T-cell (primary cell): ENCODE measurements at places on chromosomes 13 and 19.

DNA sequence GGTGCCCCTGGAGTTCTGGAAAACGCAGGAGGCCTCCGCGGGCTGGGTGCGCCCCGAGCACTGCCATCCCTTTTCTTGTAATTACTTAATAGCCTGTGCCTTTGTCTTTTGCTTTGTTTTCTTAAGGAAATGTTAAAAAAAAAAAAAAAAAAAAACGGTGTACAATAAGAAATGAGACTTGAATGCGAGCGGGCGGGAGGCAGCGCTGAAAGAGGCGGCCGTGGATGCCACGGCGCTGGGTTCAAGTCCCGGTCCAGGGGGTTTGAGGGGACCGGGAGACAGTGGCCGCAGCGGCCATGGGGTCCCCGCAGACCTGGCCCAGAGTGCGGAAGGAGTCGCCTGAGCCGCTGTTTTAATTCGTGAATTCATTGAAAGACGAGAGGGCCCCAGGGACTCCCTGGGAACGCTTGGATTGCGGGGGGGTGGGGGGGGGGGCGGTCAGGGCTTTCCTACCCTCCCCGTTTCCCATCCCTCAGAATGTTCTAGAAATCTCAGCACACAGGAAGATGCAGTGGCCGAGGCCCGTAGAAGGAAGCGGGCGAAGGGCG lies 349.2 kb upstream of the ARGLU1 start:
- H3K27ac ChIP-seq: no peak overlapping the region
- H3K4me1 ChIP-seq: peaks cover 12% of the 10 kb centered on the region
- no peak for DNase-seq
- H3K36me3 ChIP-seq: no peaks in the 10 kb centered on the region
- no peaks in the 10 kb centered on the region for H3K27me3 ChIP-seq

DNA sequence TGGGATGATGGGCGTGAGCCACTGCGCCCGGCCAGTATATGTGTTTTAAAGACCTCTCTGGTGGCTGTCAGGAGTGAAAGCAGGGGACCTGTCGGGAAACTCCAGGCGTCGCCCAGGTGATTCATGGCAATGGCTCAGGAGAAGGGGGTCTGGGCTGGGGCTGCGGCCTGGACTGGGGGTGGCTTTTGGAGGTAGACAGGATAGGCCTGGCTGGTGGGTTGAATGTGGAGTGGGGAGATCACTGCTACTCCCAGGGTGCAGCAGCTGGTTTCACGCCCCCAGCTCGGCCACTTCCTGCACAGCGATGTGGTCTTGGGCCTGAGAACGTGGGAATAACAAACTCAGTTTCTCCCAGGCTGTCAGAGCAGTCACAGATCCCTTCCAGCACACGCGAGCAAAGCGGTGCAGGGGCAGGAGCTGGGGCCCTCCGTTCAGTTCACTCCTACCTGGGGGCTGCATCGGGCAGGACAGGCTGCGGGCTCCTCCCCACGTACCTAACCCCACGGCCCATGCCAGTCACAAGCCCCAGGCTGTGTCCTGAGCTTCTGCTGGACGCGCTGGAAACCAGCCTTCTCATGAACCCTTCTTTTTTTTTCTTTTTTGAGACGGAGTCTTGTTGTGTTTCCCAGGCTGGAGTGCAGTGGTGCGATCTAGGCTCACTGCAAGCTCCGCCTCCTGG lies 18.9 kb downstream of the KDM4B start:
- H3K27ac ChIP-seq: no peak overlapping the region
- DNase-seq: no peak
- no peaks in the 10 kb centered on the region for H3K4me1 ChIP-seq

DNA sequence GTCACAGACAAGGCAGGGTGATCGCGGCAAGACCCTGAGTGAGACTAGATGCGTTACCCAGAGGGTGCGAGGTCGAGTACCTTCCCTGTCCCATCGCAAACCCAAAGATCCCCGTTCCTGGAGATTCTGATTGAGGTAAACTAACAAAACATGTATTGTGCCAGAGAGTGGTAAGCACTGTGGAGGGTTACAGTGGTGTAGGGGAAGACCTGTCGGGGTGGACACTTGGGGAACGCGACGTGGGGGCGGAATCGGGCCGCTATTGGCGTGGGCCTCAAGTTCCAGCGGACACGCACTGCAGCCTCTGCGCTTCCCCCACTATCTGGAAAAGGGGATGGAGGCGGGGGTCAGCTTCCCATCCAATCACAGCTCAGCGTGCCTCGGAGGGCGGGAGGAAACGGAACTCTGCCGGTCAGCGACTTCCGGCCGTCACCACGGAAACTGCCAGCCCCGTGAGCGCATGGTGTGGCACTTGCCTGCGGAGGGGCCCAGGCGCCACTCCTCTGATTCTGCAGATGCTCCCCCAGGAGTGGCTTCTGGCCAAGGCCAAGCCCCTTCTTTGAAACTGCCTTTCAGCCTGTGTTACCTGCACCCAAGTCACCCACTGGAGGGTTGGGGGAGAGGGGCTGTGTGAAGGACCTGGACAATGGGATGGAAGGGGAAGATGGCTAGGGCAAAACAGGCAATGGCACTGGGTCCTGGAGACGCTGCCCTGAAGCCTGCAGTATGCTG lies 1.0 kb upstream of the UBE2M start:
- H3K27ac ChIP-seq: peak overlapping the region; percentile 91
- DNase-seq: no peak
- H3K27me3 ChIP-seq: peaks cover 4% of the 10 kb centered on the region
- H3K4me1 ChIP-seq: peaks cover 79% of the 10 kb centered on the region
- H3K36me3 ChIP-seq: peaks cover 16% of the 10 kb centered on the region
- H3K4me3 ChIP-seq: peak overlapping the region; percentile 74

DNA sequence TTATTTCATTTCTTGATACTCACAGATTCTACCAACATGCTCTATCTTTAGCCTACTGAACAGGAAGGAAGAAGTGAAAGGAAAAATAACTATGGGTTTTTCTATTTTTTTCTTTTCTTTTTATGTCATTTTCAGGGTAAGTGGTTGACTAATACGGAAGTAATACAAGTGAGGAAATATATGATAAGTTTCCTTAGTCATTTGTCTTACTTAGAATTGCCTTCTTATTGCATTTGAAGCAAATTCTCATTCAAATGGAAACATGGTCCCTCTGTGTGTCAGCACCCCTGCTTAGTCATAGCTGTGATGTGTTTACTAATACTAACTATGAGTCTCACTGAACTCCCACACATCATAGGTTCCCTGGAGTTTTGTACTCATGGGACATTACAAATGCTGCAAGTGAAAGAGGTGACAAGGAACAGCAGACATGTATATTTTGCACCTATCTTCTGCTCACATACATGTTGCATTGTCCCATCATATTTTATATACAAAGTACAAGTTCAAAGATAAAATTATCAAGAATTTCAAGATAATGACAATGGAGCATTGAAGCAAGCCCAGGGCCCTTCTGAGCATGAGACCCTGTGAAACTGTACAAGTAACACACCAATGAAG lies 60.1 kb downstream of the DCT start:
- H3K4me3 ChIP-seq: no peak overlapping the region
- H3K27ac ChIP-seq: no peak overlapping the region
- DNase-seq: no peak
- H3K27me3 ChIP-seq: peaks cover 3% of the 10 kb centered on the region
- H3K36me3 ChIP-seq: no peaks in the 10 kb centered on the region

DNA sequence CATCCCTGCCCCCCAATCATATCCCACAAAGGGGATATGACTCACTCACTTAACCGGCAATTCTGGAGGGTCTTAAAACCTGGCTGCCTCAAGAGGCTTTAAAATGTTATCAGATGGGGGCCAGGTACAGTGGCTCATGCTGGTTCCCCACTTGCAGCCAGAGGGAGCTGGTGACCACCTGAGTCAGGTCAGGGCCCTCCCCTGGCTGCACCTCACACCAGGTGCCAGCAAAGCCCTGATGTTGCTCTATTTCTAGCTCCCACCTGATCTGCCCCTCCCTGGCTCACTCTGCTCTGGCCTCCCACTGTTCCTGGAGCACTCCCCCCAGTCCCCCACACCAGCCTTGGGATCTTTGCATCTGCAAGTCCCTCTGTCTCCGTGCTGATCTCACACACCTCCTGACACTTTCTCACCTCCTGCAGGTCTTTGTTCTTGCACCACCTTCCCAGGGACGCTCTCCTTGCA lies 14.2 kb downstream of the HPN start:
- H3K4me1 ChIP-seq: no peaks in the 10 kb centered on the region
- H3K27ac ChIP-seq: no peak overlapping the region
- H3K36me3 ChIP-seq: no peaks in the 10 kb centered on the region
- no peak overlapping the region for H3K4me3 ChIP-seq

- no peak overlapping the region for H3K4me3 ChIP-seq
- H3K4me1 ChIP-seq: no peaks in the 10 kb centered on the region
- no peaks in the 10 kb centered on the region for H3K36me3 ChIP-seq
- no peak overlapping the region for H3K27ac ChIP-seq
Measured at GRCh38 chr19:47891622-47891922, 5.5 kb upstream of the SULT2A1 start.

- H3K4me3 ChIP-seq: no peak overlapping the region
- H3K36me3 ChIP-seq: no peaks in the 10 kb centered on the region
- no peak for DNase-seq
- no peaks in the 10 kb centered on the region for H3K4me1 ChIP-seq
- H3K27ac ChIP-seq: no peak overlapping the region
Measured at GRCh38 chr13:36129539-36129938, 1.6 kb downstream of the DCLK1 start.

DNA sequence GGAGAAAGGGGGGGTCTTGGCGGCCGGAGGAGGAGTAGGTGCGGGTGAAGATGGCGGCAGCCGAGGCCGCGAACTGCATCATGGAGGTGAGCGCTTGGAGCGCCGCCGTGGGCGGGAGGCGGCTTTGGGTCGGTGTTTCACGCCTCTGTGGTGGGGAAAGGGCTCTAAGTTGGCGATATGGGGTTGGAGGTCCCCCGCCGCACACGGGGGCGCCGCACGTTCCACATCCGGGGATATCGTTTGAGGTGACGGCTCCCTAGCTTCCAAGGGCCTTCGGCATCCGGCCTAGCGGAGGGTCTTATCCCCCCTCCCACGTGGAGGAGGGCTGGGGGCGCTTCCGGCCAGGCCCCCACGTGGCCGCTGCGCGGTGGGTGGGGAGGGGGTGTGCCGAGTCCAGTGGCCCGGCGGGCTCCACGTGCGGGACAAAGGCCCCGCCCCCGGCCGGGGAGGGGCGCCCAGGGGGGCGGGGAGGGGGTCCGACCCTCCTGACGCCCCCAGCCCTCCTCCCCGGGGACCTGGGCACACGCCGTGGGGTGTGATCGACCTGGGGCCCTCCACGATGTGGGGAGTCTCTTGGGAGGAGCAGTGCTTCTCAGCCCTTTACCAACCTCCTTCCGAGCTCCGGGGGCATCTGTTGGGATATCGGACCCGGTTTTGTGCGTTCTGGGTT lies at the start of gene PRMT1:
TSS of gene PRMT1 (plus strand) at position 41 of the 670 bp plus-strand sequence. CDS start at position 51, 10 bp downstream.
- H3K4me3 ChIP-seq: peak within 1 kb of the TSS; percentile 97
- peaks cover 52% of the 10 kb centered on the region for H3K4me1 ChIP-seq
- peak; percentile 47 for DNase-seq
- peak within 1 kb of the TSS; percentile 99 for H3K27ac ChIP-seq
- no peaks in the 10 kb centered on the region for H3K27me3 ChIP-seq

DNA sequence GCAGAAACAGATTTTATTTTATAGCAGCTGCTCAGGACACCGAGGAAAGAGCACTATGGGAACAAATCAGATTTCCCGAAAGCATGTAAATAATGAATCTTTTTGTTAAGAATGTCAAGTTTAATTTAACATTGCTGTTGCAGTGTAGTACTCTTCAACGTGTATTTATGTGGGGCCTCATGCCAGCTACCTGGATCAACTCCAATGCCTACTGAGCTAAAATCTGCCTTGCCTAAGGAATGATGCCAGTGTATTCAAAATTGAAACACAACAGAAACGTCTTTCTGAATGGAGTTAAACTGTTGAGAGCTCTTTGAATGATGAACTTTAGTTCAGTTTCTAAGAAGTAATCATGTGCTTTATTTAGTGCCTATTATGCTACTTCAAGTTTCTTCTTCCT lies 1379.8 kb upstream of the ATXN8OS start:
- no peak for DNase-seq
- H3K27ac ChIP-seq: no peak overlapping the region
- no peaks in the 10 kb centered on the region for H3K27me3 ChIP-seq
- no peak overlapping the region for H3K4me3 ChIP-seq

GRCh38 chr13:37127691-37128241 lies 22.3 kb upstream of the CSNK1A1L start:
- no peaks in the 10 kb centered on the region for H3K36me3 ChIP-seq
- no peak overlapping the region for H3K27ac ChIP-seq
- no peak overlapping the region for H3K4me3 ChIP-seq
- no peaks in the 10 kb centered on the region for H3K27me3 ChIP-seq
- DNase-seq: no peak
- H3K4me1 ChIP-seq: no peaks in the 10 kb centered on the region

DNA sequence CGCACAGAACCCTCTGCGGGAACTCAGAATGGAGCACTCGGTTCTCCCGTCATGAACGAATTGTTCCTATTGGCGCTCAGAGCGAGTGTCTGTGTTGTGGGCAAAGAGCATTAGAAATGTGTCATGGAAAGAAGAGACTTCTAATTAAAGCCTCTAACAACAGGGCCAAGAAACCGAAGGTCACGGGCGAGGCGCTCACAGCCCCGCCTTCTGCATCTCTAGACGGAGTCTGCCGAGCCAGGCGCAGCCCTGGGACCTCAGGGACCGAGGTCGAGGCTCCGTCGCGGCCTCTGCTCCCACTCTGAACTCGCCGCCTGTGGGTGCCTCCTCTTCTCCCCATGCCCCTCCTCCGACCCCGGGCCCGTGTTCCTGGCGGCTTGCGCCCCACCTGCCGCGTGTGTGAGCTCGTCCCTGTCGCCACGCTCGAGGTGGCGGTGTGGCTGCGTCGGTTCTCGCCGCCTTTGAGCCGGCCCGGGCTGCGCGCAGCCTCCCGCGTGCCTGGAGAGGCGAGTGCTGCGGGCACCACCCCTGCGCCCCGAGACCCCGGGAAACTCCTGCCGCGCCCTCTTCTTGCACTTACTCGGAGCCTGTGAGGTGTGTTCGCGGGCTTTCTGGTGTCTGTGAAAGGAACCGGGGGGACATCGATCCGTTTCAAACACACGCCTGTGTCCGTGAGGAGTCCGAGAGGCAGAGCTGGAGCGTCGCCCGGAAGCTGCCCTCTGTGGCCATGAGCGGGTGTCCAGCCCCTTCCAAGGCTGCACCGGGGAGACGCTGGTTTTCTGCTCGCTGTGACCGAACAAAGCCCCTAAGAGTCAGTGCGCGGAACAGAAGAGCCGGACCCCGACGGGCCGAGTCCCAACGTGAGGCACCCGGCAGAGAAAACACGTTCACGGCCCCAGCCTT lies 45.4 kb upstream of the SPACA7 start:
- peaks cover 13% of the 10 kb centered on the region for H3K27me3 ChIP-seq
- no peak overlapping the region for H3K4me3 ChIP-seq
- H3K27ac ChIP-seq: no peak overlapping the region
- no peaks in the 10 kb centered on the region for H3K36me3 ChIP-seq

- H3K4me1 ChIP-seq: no peaks in the 10 kb centered on the region
- H3K36me3 ChIP-seq: no peaks in the 10 kb centered on the region
- no peaks in the 10 kb centered on the region for H3K27me3 ChIP-seq
- no peak overlapping the region for H3K4me3 ChIP-seq
- DNase-seq: no peak
- H3K27ac ChIP-seq: no peak overlapping the region
Measured at GRCh38 chr13:45196622-45197021, 4.2 kb downstream of the KCTD4 start.
